ENCODE measurements at places on chromosomes 4 and X.

- DNase-seq, result no peak
These were observed 195.2 kb upstream of the SLC7A11 start for GRCh38 chr4:138437263-138437851.

GRCh38 chr4:75679876-75680575 lies 6.8 kb upstream of the G3BP2 start:
- no peak for DNase-seq

DNA sequence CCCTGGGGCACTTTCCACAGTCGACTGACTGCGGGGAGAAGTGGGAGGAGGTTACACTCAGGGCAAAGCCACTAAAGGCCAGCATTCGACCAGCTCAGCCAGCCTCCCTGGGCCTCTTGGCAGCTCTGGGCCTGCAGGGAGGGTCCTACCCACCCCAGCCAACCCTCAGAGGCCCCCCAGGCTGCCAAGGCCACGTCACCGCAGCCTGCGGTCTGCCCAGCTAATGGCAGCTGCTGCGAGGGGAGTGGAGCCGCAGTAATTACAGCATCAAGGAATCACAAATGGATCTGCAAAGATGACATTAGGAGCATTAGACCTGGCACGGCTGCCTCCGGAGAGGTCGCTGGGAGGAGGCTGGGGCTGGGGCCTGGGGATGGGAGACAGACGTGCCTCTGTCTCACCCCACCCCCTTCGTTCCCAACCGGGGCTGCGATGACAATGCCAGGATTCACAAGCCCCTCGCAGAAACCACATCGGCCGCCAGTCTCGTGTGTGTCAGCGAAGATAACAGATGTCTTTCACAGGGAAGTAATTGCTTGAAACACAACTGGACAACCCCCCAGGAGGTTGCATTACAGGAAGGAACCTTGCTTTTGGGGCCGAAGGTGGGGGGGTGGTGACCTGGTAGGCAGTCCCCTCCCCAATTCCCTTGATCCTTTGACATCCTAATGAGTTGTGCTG lies 367.6 kb downstream of the BCOR start:
- DNase-seq, result no peak

- no peak for DNase-seq
These were observed 3.4 kb downstream of the DDX53 start for GRCh38 chrX:23003116-23003515.

- no peak for DNase-seq
These were observed 67.4 kb upstream of the QRFPR start for GRCh38 chr4:121448231-121448630.

GRCh38 chr4:169037506-169037905 lies 27.5 kb upstream of the CBR4 start:
- no peak for DNase-seq

DNA sequence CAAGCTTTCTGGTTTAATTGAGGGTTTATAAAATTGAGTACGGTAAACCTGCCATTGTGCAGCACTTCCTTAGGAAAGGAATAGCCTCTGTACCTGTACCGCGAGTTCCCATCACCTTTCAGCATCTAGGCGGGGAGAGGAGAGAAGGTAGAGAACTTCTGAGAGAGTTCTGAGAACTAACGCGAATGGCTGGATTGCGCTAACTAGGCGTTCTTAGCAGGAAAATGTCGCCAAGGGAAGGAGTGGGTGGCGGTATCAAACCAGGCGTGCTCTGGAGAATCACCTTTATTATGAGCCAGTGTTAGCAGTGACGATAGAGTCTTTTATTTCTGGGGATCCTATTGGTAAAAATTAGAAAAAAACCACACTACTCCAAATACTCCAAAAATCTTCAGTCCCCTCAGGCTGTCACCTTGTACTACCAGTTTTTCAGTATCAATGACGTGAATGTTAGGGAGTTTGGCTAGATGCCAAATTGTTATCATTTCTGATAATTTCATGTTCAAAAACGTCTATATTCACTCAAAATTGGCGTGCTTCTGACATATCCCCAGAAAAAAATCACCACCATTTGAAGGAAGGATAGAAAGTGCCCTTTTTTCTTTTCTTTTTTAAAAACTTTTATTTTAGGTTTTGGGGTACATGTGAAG lies 1.4 kb downstream of the UGT8 start:
- no peak for DNase-seq

DNA sequence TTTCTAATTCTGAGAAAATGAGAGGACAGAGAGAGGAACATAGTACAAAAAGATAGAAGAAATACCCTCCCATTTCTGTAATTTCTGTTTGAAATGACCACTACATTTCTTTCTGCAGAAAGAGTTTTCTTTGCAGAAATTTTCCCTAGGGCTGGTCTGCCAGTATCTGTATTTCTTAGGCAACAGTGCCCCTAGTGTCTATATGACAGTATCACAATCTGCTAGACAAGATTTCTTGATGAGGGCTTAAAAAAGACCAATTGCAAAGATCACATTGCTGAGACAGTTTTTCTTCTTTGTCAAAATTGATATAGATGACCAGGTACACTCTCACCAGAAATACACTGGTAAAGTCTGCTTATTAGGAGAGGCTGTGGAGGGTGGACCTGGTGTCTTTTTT lies 81.0 kb upstream of the ZDHHC15 start:
- peak; percentile 13 for DNase-seq

GRCh38 chr4:113979905-113980615 lies 613 bp upstream of the ARSJ start:
- no peak for DNase-seq

DNA sequence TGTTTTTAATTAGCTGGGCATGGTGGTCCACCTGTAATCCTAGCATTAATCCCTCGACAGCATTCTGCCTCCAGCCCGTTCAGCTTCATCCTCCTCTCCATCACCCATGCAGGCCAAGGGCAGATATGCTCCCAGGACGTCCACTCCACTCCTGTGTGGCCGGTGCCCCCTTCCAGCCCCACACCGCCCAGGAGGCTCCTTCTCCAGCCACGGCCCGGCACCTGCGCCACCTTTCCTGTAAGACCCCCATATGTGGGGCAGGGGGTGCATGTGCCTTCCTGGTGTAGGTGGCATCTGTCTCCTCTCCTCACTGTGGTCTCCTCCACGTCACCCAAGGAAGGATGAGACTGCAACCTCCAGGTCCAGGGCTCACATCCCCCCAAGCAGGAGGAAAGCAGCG lies 57.0 kb upstream of the MXD4 start:
- DNase-seq, result no peak

- DNase-seq, result no peak
These were observed 99.8 kb downstream of the ARSF start for GRCh38 chrX:3141031-3141430.

GRCh38 chr4:40003986-40004385 lies 26.3 kb upstream of the PDS5A start:
- peak; percentile 4 for DNase-seq

DNA sequence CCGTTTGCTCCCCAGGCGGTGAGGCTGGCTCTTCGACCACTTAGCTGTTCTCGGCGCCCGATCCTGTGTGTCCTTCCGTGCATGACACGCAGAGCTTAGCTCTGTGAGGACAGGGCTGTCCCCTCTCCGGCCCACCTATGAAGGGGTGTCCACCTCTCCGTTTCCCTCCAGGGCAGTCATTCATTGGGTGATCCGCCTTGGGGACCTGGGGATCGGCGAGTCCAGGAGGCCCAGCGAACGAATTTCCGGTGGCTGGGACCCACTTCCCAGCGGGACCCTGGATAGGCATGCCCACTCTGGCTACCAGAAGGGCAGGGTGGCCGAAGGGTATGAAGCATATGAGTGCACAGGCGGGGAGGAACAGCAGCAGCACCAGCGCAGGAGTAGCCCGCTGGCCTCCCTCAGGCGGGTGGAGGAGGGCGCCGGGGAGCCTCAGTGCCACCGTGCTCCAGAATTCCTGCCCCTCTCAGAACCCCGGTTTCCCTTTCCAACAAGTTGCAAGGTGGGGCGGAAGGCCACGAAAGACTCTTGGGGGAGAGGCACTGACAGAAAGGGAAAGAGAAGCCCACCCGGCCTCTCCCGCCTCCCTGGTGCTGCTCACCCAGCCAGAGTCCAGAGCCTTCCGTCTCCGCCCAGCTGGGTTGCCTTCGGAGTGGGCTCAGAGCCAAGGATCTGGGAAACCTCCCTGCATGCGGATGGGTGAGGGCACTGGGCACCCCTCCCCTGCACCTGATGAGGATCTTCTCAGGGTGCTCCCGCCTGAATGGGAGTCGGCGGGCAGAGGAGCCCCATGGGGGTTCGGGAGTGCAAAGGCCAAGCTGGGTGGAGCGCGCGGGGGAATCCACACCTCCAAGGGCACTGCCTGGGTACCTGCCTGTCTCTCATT lies 8.6 kb downstream of the HMX1 start:
- no peak for DNase-seq

DNA sequence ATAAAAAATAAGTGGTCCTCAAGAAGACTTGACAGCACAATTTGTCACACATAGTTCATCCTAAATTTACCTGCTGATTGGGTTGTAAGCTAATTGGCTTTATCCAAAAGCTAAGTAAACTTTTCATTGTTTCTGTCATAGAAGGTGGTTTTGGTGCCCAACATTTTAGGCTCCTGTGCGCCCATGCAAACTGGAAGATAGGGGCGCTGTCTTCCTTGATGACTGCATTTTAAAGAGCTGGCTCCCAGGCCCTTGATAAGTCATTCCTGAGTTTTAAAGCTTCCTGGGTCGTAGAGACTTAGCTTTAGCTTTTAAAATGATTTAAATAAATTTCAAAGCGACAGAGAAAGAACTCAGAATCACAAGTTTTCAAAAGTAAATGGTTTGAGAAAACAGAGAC lies 625.4 kb upstream of the GALNT7 start:
- DNase-seq, result no peak

- DNase-seq, result no peak
These were observed 789 bp downstream of the ARHGAP10 start for GRCh38 chr4:147732518-147733235.

Measured in thymus (tissue), 14 donors.